CMK (cell line): ENCODE measurements at places on chromosomes 6 and 20.

DNA sequence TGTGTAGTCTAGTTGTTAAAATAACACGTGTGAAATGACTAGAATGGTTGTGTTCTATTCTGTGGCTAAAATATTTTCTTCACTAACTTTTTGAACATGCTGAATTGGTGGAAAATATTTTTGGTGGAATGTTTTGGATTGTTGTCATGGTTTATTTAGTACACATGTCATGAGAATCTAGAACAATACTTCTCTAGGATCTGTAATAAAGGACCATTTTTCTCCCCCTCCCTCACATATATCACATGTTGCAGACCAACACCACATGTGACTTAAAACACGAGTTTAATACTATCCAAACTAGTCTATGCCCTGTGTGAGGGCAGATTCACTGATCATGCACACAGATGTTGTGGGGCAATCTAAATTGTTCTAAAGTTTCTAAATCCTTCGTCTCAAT is 29.2 kb downstream of the FIG4 start:
- DNase-seq, result no peak

- no peak for DNase-seq
Observed at GRCh38 chr6:119390247-119390793, 40.8 kb upstream of the MAN1A1 start.

DNA sequence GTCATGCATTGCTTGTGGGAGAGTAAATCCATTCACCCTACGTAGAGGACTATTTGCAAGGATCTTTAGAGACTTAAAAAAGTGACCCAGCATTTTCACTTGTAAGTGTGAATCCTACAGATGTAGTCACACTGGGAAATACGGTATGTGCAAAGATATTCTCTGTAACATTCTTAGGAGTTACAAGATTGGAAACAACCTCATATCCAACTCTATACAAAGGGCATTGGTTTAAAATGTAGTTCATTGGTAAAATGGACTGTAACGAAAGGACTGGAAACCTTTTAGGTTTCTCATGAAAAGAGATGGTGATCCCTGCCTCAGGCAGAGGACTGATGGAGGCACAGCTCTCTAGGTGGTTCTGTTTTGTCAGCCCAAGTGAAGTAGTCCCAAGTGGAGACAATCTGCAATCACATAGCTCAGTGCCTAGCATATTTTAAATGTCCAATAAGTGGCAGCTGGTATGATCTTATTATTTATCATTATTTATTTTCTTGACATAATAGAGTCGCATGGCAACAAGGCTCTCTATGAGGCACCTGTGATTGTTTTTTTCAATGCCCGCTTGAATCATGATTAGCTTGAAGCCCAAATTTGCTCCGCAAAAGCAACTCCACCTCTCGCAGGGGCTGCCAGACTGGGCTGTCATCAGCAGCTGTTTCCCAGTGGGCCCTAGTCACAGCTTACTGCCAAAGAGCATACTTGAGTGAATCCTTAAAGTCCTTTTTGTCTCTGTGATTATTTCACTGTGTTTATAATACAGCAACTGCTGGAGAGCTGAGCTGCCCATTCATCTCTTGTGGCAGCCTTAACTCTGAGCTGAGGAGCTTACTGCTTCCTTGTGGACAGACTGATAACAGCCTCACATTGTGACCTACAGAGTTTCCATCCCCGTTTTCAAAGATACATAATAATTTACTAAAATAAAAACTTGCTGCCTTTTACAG is 19.8 kb upstream of the ENPP1 start:
- no peak for DNase-seq

GRCh38 chr6:72316675-72317380 is 305.0 kb upstream of the KCNQ5 start:
- no peak for DNase-seq

- no peak for DNase-seq
Observed at GRCh38 chr6:108002365-108003221, 44.6 kb upstream of the SEC63 start.

- DNase-seq, result no peak
Observed at GRCh38 chr6:13847326-13848050, 33.1 kb upstream of the MCUR1 start.

GRCh38 chr6:7673063-7673536 is 52.8 kb upstream of the BMP6 start:
- no peak for DNase-seq

DNA sequence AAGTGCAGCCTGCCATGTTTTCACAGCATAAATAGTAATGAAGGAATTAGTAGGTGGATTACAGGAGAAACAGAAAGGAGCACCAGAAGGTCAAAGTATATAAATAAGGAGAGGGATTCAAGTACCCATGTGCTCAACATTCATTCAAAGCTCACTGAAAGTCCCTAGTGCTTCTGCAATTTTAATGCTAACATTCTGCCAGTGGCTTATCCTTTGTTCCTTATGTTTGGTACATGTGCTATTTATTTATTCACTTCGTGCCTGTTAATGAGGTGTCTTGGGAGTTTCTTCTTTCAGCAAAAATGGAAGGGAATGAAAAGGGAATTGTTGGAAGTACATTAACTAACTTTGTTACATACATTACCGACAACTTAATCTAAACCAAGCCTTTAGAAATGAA is 105.7 kb downstream of the CRYBG1 start:
- no peak for DNase-seq

GRCh38 chr6:134764741-134765140 is 185.2 kb downstream of the ALDH8A1 start:
- DNase-seq, result no peak

DNA sequence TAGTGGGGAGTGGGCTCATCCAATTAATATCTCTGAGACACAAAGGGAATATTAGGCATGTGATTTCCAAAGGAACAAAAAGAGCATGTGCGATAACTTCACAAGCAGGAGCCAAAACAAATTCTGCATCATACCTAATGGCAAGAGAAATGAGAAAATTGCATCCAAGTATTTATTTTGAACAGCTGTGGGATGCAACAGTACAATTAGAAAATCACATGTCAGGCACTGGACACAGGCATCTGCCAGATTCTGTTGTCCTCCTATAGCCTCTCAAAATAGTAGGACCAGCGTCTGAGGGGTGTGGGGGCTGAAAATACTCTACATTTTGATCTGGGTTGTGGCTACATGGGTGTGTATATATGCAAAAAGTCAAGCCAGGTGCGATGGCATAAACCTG is 66.3 kb downstream of the EDN1 start:
- no peak for DNase-seq

GRCh38 chr6:5540370-5540769 is 279.1 kb downstream of the FARS2 start:
- no peak for DNase-seq

DNA sequence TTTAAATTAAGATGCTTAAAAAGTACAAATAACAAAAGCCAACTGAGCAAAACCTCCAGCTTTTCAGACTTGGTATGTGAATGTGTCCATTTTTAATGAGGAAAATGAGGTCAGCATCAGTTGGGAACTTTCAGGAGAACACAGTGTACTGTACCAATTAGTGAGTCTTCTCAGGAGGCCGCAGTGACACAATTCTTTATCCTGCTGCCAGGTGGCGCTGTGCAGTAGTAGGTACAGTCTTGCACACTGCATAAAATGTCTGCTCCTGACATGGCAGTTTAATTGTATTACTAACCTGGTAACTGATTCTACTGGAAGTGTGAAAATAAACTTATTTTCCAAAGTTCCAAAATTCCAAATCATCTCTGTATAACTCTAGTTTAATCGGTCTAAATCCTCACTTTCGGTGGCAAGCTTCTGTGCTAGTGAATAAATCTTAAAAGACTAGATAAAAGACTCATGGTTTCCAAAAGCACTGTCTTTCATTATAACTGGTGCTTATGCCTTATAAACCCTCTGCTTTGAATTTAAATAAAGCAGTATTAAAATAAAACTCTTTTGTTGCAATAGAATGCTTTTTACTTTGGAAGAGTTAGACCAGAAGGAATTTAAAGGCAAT is 214.8 kb upstream of the MMS22L start:
- DNase-seq, result peak; percentile 12

- DNase-seq, result no peak
Observed at GRCh38 chr20:51418137-51418529, 124.4 kb downstream of the NFATC2 start.

DNA sequence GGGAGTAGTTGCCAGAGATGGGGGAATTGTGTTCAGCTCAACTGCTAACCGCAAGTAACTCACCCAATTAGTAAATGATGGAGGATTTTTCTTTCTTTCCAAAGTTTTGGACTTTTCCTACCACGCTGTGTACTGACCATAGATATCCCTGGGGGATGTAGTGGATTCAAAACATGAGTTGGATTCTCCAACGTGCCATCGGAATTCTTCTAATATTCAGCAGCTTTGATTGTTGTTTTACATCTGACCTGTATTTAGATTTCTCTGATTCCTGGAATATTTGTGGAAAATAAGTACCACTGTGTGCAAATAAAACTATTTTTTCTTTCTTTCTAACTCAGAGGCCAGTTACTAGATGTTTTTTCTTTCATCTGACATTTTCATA is 1.1 kb downstream of the CCDC170 start:
- no peak for DNase-seq

DNA sequence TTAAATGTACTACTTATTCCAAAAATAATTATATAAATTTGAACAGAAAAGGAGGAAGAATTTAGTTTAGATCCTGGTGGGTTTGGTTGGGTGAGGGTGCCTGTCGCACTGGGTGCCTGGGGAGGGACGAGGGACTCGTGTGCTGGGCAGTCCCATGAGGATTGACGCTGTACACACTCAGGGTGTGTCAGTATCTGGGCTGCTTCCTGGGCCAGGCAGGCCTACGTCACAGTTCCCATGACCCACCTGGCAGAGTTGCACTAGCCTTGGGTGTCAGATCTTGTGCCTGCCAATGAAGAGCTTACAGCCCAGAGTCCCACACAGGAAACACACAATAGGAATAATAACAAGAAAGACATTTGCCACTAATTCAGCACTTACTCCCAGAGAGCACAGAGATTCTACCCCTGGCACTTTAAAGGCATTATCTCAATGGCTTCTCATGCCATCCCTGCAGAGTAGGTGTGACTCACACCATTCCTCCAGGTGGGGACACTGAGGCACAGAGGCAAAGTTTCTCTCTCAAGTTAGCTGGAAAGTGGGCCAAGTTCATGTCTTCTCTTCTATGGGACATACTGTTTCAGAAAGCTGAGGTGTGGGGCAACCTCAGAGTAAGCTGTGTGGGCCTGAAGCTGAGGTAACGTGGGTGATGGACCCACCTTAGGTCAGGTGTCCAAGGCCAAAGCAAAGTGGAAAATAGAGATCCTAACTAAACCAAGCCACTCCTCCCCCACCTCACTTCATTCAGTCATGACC is 1.3 kb upstream of the SDCBP2 start:
- DNase-seq, result no peak

- no peak for DNase-seq
Observed at GRCh38 chr6:35318196-35319171, 20.9 kb downstream of the DEF6 start.

DNA sequence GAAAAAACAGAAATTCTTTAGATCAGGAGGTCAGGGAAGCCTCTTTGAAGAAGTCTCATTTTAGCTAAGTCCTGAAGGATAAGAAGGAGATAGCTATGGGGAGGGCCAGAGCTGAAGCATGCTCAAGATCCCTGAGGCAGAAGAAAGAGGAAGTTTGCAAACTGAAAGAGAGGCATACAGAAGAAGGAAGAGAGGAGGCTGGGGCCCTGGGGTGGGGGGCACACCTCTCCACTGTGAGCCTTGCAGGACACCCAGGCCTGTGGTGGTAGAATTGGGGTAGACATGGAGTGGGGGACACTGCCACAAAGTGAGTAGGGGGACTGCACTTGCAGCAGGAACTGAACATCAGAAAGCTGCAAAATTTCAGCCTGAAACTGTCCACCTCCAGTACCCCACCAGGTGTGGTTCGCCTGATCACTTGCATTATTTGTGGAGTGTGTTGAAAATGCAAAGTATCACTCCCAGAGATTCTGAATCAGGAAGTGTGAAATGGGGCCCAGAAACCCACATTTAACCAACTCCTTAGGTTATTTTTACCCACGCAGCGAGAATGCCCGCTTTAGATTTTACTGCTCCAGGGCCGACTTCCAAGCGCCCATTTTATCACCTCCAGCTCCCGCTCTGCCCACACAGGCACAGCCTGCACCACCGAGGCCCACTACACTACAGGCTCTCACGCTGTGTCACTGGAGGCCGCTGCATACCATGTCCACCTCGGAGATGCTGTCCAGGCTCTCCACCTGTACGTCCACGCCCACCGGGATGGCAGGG is 44.0 kb downstream of the GABRR2 start:
- no peak for DNase-seq

DNA sequence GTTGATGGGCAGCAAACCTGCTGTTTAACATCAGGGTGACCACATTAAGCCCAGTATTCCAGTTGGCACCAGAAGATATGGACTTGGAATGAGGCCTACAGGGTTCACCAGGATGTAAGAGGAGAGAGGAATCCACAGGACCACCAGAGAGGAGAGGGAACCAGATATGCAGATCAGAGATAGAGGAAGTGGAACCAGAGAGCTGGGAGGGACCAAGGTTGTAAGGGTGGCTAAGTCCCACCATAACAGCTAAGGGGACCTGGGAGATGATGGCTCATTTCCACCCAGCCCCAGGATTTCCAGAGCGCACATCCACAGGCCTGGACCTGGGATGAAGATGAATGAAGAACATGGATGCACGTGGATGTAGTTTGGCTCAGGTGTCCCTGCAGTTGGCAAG is 11.1 kb downstream of the BTN2A1 start:
- DNase-seq, result no peak
